Foreskin melanocyte (primary cell): ENCODE measurements at places on chromosomes 5 and 9.
A peak's percentile ranks its signal among the peaks of the same experiment; 100 is the strongest.

- DNase-seq = peak; percentile 11
These were observed 766.4 kb upstream of the WWC1 start for GRCh38 chr5:167525004-167525403.

- peak; percentile 70 for DNase-seq
These were observed 601.3 kb downstream of the NR2F1-AS1 start for GRCh38 chr5:92979716-92980115.

DNA sequence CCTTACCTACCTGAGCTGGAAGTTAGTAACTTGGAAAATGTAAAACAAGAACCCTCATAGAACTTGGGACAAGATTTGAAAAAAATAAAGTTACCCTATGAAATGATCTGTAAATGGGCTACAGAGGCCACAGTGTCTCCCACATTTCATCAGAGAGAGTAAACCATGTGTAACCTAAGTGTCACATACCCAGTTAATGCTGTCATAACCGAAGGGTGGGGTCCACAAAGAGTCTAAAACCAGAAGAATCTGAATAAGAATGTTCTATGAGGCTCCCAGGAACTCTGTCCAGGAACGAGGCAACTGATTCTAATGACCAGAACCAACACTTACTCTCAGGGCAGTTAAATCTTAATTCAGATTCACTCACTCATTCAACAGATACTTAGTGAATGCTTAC, 1.0 kb upstream of the FAM13B start:
- DNase-seq = no peak

GRCh38 chr5:172903790-172904189, 55.4 kb upstream of the RPL26L1 start:
- peak; percentile 66 for DNase-seq

DNA sequence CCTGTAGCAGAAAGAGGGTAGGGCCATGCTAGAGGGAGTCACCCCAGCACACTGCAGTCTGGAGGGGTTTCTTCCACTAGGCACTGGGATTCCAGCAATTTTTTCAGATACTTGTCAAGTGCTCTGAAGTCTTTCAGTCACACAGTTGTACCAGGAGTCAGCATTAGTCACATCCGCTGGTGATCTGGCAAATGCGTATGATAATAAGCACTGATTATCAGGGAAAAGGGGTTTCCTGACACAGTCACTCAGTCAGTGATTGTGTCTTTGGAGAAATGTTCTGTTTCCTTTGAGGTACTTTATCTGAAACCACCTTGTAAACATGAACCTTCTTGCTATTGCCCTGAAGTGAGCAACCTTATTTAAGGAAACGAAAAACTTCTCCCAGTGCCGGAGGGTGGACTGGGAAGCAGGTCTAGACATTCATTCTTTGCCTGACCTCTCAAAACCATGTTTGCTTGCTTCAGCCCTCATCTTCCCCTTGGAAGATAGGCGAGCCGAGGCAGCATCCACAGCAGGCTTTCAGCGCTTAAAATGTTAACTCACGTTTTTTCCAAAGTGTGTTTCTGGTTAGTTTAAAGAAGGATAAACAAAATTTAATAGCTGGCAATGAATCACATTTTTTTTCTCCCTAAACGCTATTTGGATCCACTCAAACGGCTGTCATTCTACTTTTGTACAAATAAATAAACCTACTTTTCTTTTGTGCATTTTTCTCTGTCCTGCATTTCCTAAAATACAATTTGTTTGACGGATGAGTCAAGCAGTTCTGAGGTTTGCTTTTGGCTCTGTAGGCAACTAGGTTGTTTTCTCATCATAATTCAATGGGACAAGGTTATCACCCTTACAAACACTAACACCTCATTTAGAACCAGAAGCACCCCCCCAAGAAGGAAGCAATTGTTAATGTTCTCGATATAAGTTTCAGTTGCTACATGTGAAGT, 77.7 kb downstream of the FOXD1 start:
- DNase-seq = peak; percentile 67

DNA sequence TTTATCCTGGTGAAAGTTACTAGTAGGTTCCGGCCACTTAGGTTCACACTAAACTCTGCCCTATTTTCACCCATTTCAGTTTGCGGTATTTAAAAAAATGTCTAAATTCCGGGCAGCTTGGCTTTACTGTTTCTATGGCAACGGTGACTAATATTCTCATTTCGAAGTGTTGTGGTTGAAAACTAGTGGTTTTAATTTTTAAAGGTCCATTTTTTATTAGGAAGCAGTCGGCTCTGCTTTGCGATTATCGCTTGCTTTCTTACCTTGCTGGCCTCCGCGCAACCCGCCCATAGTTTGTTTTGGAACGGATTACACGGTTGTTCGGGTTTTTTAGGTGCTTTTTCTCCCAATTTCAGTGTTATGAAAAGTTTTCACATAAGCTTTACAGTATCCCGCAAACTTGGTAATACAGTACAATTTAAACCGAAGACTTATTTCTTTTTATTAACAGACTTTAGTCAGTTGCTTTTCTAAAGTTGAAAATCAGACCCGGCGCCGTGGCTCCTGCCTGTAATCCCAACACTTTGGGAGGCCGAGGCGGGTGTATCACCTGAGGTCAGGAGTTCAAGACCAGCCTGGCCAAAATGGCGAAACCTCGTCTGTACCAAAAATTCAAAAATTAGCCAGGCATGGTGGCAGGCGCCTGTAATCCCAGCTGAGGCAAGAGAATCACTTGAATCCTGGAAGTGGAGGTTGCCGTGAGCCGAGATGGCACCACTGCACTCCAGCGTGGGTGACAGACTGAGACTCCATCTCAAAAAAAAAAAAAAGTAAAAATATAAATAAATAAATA, 1.6 kb downstream of the KDM4C start:
- peak; percentile 74 for DNase-seq

DNA sequence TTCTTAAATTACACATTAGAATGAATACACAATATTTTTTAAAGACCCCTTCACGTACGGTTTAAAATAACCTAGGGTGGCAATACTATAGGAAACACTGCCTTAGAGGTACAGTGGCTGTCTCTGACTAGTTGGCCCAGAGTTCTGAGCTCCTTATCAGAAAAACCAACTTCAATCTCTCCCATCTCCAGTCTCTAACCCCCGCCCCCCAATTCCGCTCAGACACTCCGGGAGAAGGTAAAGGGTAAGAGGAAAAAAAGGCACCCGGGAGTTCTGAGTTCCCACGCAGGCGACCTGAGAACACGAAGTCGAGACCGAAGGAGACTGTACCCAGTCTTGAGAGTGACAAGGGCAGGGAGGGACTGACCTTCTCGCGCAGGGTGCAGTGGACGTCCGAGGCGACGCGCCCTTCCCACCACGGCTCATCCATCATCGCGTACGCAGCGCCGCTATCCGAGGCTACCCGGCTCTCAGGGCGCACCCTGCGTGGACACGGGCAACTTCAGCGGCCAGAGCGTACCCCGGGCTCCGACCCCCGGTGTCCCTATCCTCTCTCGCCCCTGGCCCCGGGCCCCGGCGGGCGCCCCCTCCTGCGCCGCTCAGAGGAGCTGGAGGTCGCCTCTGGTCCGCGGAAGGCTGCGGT, 752 bp downstream of the CCNJL start:
- DNase-seq = no peak

GRCh38 chr5:9239071-9239470, 306.8 kb downstream of the SEMA5A start:
- peak; percentile 59 for DNase-seq

DNA sequence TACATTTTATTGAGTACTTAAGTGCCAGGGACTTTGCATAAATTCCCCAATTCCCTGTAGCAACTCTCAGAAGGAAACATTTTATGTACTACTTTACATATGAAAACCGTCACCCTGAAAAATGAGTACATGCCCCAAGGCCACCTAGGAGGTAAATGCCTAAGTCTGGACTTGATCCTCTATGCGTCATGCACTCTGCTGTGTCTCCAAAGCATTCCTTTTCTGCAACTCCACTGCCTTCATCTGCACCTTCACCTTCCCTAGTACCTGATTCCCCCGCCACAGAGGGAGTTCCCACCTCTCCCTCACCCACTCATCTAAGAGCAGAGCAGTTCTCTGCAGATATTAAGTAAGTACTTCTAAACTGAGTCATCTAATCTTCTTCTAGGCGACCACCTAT, 75.2 kb upstream of the HRH2 start:
- DNase-seq = no peak

GRCh38 chr9:15722888-15723287, 170.0 kb downstream of the CCDC171 start:
- DNase-seq = peak; percentile 99

DNA sequence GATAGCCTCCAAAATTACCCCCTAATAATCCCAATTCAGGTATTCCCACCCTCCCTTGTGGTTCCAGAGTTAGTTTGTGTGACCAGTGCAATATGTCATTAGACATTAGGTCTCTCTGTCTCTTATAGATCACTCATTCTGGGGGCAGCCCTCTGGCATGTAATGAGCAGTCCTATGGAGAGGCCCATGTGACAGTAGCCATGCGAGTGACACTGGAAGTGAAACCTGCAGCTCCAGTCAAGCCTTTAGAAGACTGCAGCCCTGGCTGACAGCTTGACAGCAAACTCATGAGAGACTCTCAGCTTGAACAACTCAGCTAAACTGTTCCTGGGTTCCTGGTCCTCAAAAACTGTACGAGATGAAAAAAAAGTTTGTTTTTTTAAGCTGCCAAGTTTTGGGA, 54.0 kb upstream of the HSPB3 start:
- DNase-seq = no peak

- no peak for DNase-seq
These were observed 50.4 kb downstream of the ROR2 start for GRCh38 chr9:91899594-91899993.

DNA sequence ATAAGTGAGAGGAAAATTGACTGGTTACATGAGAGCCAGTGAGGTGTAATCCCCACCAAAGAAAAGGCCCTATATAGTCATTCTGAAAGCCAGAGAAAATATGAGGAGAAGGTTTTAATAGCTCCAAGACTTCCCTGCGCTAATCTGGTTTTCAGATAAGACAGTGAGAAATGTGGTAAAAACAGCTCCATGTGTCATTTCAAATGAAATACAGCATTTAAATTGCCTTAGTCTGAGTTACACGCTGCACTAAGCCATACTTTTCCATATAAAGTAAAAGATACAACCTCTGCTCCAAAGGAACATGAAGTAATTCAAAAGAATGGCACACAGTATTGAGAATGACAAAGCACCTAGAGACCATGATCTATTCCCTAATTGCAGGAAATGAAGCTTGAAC, 378.0 kb upstream of the PDE4D start:
- DNase-seq = no peak

- no peak for DNase-seq
These were observed 248.1 kb upstream of the TAS2R1 start for GRCh38 chr5:9878206-9878605.

DNA sequence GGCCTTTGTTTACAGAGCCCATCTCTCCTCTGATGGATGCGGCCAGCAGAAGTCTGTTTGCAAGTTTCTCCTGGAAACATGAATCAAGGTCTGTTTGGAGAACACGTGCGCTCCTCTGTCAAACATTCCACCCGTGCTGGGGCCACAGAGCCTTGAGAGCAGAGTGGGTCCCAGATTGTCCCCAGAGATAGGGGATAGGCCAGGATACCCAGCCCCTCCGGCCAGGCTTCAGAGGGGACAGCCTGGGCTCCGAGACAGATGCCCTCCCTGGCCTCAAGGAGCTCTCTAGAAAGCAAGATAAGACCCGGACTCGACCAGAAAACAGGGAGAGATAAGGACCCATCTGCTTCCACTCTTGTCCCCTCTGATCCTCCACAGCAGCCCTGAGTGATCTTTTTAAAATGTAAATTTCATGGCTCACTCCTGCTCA, 40.4 kb upstream of the HAND1 start:
- no peak for DNase-seq

- no peak for DNase-seq
These were observed 251.5 kb upstream of the TNC start for GRCh38 chr9:115369322-115369957.

GRCh38 chr5:96220610-96221390, 212.2 kb downstream of the PCSK1 start:
- DNase-seq = no peak

DNA sequence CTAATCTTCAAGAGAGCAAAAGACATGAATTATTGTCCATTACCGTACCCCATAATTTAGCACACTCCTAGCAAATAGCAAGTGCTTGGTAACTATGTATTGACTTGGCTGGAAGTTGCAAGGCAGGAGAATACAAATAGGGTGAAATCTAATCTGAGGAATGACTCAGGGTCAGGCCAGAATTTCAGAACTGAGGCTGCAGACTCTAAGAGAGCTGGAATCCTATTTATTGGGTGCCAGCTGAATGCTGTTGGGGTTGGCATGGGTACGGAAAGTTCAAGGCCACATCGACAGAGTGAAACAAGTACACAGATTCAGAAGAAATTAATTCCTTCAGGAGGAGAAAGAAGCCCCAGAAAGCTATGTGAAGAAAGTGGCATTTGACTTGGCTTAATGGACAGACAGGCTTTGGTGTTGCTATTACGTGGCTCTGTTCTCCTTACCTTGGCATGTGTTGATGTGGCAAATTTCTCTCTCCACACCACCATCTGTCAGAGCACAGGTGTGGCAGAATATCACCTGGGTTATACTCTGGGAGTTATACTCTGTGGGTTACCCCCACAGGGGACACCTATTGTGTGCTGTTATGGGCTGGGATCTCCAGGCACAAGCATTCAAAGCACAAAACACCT, 20.9 kb upstream of the ASTN2 start:
- DNase-seq = no peak

GRCh38 chr5:28488752-28489151, 1450.4 kb upstream of the CDH9 start:
- no peak for DNase-seq

GRCh38 chr5:74865804-74866595, at the start of gene FAM169A:
TSS of gene FAM169A (minus strand) at chr5:74866387. CDS start at chr5:74841676, 24,711 bp downstream.
- no peak for DNase-seq

GRCh38 chr9:85502815-85503655, 238.7 kb downstream of the AGTPBP1 start:
- no peak for DNase-seq

DNA sequence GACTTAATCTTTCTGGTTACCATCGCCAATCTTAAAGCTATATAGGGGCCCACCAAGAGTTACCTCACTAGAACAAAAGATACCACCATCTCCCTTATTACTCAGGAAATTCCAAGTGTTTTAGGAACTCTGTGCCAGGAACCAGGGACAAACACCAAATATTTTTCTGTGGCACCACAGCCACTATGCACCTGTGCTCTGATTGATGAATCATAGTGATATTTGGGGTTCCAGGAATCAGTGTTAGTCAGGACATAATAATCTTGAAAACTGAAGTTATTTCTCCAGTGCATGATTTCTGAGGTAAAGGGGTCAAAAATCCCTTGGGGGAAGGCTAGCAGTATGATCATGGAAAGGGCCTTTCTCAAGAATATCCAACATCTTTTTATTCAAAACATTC, 10.2 kb upstream of the TMED7 start:
- DNase-seq = no peak

DNA sequence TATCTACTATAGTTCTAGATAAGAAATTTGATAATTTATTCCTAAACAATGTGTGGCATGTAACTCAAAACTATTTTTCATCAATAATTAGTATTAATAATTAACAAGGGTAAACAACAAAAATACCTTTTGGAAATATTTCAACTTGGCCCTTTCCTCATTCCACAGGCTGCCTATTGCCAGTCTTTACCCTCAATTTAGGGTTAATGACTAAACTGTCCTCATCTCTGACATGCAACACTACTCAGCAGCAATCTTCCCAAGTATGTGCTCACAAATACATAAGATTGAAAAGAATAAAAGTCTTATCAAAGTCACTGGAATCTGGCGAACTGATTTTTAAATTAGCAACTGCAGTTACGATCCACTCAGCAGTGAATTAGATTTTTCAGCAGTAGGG, 153.6 kb downstream of the GLIS3 start:
- no peak for DNase-seq

GRCh38 chr5:133469252-133469651, 143.1 kb downstream of the FSTL4 start:
- no peak for DNase-seq
